Stimulated activated CD4-positive, alpha-beta T cell treated with anti-CD3 and anti-CD28 coated beads, TNF-alpha, amount 100 ng/mL, for 24 hours (primary cell): ENCODE measurements at places on chromosomes 4 and X.
A peak's percentile ranks its signal among the peaks of the same experiment; 100 is the strongest.

GRCh38 chr4:1557221-1557597, 126.9 kb downstream of the FAM53A start:
- DNase-seq, result no peak

- DNase-seq, result peak; percentile 67
Measured at GRCh38 chr4:40196724-40197281, at the start of gene RHOH. Gene RHOH (plus strand): TSS chr4:40197031. CDS start chr4:40243387, 46,356 bp downstream.

- DNase-seq, result no peak
Measured at GRCh38 chrX:32532262-32532661, 679.1 kb downstream of the DMD start.

DNA sequence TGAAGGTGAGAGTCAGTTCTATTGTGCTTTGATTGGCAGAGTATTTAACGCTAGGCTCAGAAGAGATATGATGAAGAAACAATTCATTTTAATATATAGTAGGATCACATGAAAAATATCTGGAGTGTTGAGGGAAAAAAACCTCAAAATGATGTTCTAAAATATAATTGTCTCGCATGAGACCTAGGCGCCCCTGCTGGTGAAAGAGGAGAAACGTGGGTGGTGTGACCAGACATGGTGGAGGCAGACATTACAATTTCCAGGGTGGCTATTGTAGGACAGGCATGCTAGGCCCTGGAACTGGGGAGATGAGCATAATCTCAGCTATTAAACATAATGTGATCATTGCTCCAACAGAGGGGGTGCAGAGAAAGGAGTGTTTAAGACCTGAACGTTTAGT, 210.0 kb downstream of the HS3ST1 start:
- no peak for DNase-seq

DNA sequence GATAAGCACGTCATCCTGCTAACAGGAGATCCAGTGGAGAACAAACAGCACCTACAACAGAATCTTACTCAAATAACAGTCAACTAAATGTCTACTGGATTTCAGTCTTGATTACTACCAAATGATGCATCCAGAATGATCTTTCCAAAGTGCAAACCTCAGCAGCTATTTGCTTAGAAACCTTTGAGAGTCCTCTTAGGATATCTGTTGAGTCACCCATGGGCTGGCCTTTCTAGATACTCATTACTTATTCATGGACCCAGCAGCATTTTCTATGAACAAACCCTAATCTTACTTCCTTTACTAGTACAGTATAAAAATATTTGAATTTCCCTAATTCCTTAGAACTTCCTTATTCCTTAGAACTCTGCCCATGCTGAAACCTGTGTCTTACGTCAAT, 118.5 kb upstream of the PABPC4L start:
- no peak for DNase-seq

DNA sequence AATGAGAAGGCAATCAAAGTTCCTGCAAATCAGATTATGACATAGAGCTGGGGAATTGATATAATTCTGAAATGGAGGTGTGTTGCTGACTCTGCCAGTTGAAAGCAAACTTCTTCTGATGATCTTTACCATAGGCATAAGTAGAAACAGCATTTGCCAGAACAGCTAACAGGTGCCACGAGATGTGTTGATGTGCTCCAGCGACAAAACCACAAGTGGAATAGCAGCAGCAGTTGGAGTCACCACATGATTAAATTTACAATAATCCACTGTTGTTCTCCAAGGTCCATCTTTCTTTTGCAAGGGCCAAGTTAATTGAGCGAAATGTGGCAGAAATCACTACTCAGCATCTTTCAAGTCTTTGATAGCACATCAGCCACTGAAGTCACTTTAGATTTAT, 3.7 kb upstream of the OSTC start:
- no peak for DNase-seq

DNA sequence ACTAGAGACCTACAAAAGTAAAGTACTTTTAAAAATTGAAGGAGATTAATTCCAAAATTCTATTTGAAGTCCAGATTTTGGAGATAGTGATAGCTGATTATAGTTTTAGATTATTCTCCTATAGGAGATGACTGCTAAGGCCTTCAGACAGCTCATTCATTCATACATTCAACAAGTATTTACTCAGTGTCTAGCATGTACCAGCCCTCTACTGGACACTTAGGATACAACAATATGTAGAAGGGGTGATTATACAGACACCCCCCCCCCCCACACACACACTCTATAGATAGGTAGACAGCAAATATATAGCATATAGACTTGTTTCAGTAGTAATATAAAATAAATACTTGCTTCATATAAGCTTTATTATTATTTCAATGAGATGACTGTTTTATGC, 60.4 kb upstream of the TAF9B start:
- no peak for DNase-seq

DNA sequence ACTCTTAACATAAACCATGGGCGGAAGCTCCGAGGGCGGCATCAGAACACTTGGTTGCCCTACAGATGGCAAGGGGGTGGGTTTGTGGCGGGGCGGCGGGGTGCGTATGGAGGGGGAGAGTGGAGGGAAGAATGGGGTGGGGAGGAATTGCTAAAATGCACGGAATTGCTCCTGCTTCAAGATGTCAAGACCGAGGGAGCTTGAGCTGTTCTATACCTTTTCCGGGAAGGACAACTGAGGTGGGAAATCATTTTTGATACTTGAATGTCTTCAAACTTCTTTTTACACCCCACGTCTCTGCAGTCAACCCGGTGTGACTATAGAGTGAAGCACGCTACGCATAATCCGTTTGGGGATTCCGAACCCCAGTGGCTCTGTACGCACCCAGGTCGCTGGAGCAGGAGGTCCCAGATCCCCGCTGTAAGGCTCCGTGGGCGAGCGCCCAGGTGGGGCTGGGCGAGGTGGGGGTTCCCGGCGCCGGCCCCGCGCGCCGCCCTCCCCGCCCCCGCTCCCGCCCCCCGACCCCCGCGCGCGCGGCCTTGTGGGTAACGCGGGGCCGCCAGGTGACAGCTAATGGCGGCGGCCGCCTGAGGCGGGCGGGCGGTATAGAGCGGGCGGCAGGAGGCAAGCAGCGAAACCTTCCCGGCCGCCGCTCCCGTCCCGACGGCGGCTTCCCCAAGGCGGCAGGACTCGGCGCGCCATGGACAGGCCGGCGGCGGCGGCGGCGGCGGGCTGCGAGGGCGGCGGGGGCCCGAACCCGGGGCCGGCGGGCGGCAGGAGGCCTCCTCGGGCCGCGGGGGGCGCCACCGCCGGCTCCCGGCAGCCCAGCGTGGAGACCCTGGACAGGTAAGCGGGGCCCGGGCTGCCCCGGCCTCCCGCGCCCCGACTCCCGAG, at the start of gene MTMR1:
TSS of gene MTMR1 (plus strand) at position 566 of the 894 bp plus-strand sequence. CDS start at position 701, 135 bp downstream.
- no peak for DNase-seq

DNA sequence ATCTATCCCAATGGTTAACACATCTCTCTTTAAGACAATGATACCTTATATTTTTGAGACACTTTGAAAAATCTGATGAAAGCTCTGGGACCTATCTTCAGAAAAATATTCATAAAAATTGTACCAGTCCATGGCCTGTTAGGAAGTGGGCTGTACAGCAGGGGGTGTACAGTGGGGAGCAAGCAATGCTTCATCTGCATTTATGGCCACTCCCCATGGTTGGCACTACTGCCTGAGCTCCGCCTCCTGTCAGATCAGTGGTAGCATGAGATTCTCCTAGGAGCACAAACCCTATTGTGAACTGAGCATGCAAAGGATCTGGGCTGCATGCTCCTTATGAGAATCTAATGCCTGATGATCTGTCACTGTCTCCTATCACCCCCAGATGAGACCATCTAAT, 42.6 kb downstream of the C4orf51 start:
- DNase-seq, result no peak

- DNase-seq, result no peak
Measured at GRCh38 chr4:6104541-6105130, 86.4 kb upstream of the C4orf50 start.

DNA sequence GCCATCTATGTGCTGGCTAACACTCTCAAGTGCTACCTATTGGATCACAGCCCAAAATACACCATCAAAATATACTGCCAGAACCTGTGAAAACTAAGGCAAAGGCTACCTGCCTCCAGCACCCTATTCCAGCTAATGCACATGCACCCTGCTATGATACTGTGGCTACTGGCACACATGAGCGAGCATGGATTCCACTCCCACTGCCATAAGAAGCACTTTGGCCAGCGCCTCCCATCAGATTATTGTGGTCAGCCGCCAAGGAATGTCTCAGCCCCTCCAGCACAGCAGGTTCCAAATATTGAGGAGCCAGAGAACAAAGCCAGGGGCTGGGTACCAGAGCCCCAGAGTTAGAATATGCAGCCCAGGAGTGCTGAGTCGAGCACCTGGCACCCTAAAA, 32.5 kb upstream of the TMPRSS11F start:
- no peak for DNase-seq

DNA sequence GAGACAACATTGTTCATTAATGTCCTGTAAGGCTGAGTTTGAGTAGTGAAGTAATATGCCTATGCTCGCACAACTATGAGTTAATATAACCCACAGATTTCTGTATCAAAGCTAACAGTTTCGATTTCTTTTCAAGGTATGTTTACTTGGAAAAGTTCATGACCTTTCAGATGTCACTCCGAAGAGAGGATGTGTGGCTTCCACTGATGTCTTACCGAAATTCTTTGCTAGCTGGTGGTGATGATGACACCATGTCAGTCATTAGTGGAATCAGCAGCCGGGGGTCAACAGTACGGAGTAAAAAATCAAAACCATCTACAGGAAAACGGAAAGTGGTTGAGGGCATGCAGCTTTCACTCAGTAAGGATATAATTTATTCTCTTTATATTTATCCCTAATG, 124.9 kb downstream of the STAG2 start:
- DNase-seq, result peak; percentile 9

- DNase-seq, result no peak
Measured at GRCh38 chr4:94267037-94267436, 59.4 kb downstream of the SMARCAD1 start.

DNA sequence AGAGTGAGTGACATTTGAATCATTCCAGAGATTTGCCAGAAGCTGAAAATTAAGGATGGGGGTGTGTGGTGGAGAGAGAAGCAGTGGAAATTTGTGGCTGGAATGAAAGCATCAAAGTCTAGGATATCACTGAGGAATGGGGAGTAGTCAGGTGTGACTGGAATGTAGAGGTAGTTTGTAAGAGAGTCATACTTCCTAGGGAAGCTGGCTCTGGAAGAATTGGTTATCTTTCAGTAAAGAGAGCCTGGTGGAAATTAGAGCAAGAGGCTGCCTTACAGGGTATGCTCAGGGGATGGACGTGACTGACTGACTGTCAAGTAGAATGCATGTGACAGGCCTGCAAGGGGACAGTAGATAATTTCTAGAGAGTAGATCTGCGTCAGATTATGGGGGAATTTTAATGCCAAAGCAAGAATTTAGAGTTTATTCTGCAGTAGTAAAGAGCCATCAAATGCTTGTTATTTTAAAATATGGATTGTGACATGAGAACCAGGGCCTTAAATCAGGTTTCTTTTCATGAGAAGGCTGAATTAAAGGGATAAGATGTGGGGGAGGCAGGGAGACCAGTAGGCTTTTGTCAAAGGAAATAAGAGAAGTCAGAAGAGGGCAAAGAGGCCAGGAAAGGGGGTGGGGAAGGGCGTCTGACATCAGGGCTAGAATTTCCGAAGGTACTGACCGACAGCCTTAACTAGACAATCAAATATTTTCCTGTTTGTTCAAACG, 109.9 kb downstream of the AFF1 start:
- DNase-seq, result no peak

DNA sequence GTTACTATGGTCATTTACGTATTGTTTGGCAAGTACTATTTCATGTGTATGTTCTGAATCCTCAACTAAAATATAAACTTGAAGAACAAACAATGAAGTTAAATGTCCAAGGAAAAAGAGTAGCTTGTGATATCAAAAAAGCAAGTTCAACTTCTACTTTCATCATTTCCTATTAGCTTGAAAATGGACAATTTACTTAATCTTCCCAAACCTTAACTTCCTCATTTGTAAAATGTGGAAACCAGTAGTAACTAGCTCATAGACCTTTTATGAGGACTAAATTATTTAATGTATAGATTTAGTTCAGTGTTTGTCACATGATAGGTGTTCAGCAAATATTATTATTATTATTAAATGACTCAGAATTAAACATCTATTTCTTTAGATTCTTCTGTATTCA, 276.8 kb upstream of the TET2 start:
- DNase-seq, result no peak

GRCh38 chrX:123860983-123861382, 1.1 kb downstream of the XIAP start:
- DNase-seq, result no peak
